ENCODE measurements at places on chromosomes 2 and 18.

DNA sequence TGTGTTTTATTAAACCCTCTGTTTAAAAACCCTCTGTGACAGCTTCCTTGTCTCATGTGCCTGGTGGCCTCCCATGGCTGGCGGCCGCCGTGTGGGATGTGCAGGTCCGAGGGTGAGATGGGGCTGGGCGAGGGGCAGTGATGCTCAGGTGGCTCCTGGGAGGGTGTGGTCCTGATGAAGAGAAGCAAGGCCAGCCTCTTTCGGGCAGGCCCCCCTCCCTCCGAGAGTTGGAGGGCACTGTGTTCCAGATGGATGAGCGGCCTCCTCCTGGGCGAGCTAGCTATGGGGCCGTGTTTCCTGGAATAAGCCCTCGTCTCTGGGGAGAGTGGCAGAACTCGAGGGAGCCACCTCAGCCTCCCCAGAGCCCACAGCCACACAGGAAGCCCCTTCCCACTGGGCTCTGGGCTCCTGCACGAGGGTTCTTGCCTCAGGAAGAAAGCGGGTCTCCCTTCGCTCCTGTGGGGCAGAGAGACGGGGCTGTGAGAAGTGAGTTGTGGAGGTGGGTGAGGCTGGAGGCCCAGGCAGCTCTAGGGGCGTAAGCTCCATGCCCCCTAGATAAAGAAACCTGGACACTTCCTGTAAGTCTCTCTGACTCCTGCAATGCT is 72.1 kb downstream of the ASB1 start:
- DNase-seq = no peak

- peak; percentile 74 for DNase-seq
Measured at GRCh38 chr2:69741575-69742321, at the start of gene ANXA4. TSS of gene ANXA4 (plus strand) at chr2:69742134. CDS start at chr2:69781566, 39,432 bp downstream.

DNA sequence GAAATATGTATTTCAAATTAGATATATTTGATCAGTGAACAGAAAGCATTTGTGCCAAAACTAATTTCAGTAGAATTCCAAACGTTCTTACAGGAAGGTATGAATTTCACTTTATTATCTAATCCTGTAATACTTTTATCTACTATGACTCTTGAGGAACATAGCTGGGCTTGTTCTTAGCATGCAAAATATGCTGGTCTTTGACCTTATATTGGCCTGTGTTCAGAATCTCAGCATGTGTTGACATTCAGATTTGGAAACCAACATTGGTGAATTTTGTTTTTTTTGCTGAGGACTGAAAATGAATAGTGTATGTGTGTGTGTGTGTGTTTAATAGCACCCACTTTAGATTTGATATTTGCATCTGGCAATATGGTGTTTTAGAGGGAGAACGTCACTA is 112.2 kb downstream of the MEIS1 start:
- no peak for DNase-seq

DNA sequence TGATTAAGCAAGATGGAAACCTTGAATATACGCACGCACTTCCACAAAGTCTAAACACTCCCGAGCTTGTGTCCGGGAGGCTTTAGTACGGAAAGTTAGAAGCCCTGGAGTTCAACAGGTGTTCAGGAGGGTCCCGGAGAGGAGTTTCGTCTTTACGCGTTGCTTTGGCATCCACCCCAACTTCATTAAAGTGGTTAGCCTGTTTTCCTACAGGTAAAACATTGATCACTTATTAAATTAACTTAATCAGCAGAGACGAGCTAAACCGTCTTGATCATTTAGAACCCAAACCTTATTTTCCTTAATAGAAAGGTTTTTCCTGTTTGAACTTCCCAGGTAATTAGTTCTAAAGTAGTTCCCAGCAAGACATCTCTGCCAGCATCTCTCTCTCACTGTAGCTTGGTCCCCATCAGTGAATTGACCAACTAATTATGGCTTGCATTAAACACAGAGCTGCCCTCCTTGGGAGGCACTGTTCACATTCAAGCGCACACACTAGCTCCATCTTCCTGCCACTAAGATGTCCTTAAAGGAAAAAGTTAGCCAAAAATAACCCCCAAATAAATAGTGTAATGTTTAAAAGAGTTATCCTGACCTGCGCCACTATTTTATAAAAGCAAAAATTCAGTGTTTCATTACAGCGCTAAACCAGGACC is 1.4 kb downstream of the NPAS2 start:
- DNase-seq = no peak

DNA sequence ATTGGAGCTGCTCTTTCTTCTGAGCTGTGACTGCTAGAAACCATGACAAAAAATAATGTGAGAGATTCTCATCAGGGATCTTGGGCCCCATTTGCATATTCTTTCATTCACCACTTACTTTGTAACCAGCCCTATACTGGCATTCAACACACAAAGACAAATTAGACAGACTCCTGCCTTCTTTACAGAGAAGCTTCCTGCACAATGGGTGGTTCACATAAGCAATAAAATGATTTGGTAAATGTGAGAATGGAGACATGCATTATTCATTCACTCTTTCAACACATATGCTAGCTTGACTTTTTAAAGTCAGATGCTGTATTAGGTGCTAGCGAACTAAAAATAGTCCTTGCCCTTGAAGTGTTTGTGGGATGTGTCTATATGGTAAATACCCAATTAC is 174.4 kb downstream of the NCKAP5 start:
- DNase-seq = no peak

DNA sequence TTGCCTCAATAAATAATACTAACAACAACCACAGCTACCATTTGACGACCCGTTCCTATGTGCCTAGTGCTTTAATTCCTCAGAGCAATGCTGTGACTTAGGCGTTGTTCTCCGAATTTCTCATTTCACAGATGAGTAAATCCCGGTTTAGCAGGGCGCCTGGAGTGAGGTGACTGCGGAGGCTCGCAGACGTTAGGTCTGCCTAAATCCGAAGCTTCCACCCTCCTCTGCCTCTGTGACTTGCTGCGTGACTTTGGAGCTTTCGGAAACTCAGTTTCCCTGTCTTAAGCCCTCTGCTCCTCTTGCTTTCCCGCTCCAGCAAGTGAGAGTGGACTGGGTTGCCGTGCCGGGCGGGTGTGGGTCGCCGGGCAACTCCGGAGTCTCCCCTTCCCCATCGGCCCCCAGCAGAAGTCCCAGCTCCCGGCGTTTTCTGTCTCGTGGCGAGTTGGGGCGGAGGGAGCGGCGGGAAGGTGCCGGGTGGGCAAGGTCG is 711 bp upstream of the ATOH8 start:
- DNase-seq = no peak

All from liver (tissue), 10 donors.